ENCODE measurements at places on chromosomes 1 and 21.

GRCh38 chr1:109634771-109635750 is 15.4 kb downstream of the AMPD2 start:
- no peak for DNase-seq

DNA sequence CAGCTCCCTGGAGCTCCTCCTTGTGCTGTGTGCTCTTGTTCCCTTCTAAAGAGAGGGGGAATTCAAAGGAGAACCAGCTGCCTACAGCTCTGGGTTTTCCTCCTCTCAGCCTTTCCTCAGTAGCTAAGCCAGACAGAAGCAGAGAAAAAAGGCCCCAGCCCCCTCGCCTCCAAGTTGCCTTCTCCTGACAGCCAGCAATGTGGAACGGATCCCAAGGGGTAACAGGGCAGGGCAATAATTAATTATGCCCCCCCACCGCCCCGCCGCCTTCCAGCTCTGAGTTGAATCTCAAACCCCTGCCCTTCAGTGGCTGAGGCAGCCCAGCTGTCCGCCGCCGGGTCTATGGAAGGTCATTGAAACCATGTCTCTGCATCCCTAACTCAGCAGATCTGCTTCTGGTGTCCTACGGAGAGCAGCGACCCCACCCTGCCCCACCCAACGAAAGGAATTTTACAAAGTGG is 69.0 kb upstream of the GOLT1A start:
- no peak for DNase-seq

GRCh38 chr1:85898861-85899260 is 190.6 kb upstream of the ZNHIT6 start:
- no peak for DNase-seq

DNA sequence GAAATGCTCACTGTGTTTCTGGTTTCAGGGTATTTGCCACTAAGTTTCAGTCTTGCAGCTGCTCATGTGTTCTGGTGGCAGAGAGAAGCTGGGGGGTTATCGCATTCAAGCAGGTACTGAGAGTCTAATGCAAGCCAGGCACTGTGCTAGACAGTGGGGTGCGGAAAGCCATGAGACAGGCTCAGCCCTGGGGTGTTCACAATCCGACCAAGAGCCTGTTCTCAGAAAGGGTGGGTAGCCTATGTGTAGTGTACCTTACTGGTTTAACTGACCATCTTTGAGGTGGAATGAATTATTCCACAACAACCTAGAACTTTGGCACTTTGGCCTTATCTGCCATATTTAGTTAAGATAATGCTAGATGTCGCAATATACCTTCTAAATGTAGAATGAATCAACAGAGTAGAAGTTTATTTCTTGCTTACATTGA is 55.3 kb upstream of the ROR1 start:
- no peak for DNase-seq

DNA sequence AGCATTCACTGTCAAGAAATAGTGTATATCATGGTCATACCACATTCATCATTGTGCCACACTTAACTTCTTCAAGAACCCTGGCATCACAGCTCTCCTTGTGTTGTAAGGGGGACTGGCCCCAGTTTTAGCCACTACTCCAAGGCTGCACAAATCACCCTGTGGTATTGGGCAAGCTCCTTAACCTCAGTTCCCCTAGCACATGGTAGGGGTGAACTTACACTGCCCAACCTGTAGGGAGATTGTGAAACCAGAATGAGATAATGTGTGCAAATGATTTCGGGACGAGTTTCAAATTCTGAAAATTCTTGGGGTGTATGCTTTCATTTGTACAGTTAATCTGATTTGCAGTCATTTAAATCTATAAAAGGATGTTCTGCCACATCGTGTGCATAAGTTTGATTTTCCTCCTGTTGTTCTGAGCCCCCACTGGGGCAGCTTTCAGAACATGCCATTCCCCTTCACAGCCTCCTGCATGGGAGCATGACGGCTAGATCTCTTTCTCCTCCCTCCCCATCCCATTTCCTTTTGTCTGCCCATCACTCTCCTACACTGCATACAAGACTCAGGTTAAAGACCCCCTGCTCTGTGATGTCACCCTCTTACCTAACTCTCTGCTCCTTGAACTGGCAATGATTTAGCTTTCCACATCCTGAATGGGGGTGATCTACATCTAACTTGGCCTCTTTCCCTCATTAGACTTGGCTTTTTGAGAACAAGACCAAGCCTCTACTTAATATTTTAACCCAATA is 290.3 kb downstream of the CHRM3 start:
- DNase-seq, result no peak

- DNase-seq, result no peak
Observed at GRCh38 chr1:42953182-42954180, 5.2 kb downstream of the SLC2A1 start.

GRCh38 chr1:182391362-182392049 is at the start of gene GLUL:
Gene GLUL, minus strand, starts transcription at chr1:182391790. Its CDS starts 3,053 bp downstream, at chr1:182388737.
- peak; percentile 46 for DNase-seq

DNA sequence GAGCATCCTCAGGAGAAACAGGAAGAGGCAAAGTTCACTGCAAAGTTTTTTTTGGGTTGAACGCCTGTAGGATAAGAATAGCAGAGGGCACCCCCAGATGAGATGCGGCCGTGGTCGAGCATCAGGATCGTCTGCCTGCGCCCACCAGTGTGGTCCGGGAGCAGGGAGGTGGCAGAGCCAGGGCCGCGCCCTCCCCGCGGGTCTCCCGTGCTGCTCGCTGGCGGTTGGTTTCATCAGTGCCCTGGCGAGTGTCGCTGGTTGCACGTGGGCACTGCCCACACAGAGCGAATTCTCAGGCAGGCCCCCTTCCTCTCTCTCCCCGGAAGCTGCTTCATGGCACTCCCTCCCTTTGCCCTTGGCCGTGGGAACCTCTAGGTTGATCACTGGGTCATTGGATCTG is 120.0 kb downstream of the PCBP3 start:
- DNase-seq, result no peak

DNA sequence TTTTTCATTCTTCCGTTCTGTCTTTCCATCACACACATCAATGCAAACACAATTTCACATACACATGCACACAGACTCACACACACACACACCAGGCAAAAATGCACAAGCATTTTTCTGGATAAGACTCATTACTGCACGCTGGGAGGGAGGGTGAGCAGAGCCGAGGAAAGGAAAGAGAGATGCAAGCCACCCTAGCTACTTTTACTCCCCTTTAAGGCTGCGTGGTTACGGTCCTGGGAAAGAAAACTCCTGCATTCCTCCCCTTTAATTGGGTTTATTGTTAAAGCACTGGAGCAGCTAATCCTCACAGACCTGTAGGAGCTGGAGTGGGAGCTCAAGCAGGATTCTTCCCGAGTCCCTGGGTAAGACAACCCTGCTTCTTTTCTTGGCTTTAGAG is at the start of gene CAMK1G:
Gene CAMK1G (plus strand): TSS at position 307 of the 400 bp plus-strand sequence. CDS start 11,270 bp downstream, outside the sequence.
- no peak for DNase-seq

DNA sequence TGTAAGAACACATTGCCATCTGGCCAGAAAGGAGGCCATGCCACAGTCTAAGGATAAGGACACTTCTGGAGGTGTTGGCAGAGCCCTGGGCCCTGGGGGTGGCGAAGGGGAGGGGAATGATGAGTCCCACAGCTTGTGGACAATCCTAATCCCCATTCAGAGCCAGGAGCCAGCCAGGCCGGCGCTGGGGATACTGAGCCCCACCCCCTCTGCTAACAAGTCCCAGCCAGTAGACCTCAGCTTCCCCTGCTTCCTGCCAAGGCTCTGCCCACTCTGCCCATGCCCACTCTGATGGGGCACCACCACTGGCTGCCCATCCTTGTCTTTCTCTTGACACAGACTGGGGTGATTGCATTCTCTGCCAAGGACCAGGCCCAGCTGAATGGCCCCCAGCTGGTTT is 71.9 kb downstream of the NAV1 start:
- DNase-seq, result no peak

DNA sequence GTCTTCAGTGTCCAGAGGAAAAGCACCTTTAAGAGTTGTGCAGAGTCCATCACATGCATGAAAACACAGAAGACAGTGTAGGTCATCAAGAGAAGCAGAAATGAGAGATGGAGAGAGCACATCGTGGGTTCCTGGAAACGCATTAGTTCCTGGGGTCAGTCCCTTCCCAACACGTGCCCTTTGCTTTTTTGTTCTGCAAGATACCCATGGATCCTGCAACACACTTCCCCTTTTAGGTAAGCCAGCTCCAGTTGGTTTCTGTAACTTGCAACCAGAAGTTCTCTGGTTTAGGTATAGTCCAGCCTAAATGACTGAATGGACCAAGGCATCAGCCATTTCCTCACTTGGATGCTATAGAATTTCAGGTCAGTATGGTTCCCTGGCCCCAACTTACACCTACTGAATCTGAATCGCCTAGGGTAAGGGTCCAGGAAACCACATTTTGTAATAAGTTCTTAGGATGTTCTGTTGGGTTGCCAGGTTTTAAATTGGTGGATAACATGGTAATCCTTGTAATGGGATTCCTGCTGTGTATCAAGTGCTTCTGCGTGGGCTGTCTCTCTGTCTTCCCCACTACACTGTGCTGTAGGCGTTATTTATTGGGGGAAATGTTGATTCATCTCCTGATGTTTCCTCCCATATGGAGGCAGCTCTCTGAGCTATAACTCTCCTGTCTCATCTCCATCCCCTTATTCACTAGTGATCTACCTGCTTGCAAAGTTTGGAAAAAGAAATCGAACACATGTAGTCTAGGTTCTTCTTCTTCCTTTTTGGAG is 230.6 kb downstream of the TNR start:
- no peak for DNase-seq

DNA sequence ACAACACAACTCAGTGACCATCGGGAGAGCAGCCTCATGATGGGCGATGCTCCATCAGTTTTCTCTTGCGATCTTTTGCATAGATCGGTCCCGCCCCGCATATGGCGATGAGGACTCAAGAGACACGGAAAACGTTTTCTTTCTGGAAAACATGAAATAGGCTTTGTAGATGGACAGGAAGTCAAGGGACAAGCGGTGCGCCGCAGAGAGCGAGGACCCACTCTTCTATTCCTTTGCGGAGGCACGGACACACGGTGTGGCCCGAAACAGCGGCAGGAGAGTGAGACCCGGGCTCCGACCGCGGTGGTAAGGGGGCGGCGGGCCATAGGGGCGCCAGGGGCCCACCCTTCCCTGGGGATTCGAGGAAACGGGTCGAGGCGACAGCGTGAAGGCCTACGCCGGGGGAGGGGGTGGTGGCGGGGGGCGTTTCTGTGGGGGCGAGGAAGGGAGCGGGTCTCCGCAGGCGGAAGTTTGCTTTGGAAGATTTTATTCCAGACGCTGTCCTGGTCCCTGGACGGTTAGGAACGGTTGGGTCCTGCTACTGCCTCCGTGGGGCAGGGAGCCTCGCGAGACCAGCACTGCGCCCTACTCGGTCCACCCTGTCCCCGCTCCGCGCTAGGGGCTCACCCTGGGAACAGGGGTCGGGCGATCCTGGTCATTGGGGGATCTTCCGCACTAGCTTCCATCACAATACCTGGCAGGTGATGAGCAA is 796 bp upstream of the TDRKH start:
- DNase-seq, result no peak

DNA sequence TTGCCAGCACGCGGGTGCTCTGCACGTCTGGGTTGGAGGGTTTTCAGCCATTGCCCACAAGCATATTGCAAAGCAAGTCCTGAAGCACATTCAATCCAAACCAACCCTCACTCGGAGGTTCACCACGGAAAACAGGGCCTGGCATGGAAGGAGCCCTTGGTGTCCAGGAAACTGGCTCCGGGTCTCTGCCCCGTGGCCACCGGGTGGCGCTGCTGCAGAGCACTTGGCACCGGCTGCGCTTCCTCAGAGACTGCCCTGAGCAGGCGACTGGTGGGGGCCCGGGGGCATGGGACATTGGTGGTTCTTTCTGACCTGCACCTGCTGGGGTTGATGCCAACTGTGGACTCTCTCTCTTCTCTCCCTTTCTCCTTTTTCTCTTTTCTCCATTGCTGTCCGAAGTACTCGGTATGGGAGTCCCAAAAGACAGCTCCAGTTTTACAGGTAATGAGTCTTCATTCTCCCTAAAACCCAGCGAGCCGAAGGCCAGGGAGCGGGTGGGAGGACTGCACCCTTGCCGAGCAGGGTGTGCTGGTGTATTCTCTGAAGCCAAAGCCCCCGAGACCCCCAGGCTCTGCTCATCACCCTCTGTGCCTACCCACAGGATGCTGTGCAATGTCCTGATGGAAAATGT is 4.1 kb upstream of the KCNAB2 start:
- no peak for DNase-seq

DNA sequence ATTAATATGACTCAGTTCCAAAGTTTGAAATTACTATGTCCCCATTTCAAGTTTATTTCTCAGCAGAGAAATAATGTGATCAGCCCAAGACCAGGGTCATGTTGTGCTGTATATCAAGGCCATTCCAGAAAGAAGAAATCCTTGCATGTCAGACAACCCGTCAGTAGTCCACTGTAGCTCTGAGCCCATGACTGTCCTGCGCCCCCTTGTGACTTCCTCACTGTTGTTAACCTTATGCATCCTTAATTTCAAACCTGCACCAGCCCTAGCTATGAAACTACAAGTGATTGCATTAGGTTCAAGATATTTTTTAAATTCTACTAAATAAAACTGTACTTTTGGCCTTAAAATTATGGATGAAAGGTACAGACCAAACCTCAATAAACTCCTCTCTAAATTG is 133.0 kb downstream of the LRRC7 start:
- DNase-seq, result no peak

DNA sequence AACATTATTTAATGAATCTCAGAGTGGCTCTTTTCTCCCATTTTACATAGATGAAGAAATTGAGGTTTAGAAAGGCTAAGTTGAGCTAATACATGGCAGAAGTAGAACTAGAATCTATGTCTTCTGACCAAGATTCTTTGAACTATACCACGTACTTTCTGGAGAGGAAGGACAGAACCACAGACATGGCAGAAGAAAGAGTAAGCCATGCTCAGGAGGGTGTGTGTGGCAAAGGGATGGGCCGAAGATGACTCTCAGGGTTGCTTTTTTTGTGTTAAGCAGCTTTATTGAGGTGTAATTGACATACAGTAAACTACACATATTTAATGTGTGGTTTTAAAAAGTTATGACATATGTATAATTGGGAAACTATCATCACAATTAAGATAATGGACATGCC is 69.5 kb downstream of the PEX14 start:
- DNase-seq, result no peak

Data from esophagus squamous epithelium (tissue), 5 donors.